Stimulated activated CD4-positive, alpha-beta T cell treated with anti-CD3 and anti-CD28 coated beads, Interleukin-4, amount 100 ng/mL, for 24 hours (primary cell): ENCODE measurements at places on chromosomes 4 and X.

DNA sequence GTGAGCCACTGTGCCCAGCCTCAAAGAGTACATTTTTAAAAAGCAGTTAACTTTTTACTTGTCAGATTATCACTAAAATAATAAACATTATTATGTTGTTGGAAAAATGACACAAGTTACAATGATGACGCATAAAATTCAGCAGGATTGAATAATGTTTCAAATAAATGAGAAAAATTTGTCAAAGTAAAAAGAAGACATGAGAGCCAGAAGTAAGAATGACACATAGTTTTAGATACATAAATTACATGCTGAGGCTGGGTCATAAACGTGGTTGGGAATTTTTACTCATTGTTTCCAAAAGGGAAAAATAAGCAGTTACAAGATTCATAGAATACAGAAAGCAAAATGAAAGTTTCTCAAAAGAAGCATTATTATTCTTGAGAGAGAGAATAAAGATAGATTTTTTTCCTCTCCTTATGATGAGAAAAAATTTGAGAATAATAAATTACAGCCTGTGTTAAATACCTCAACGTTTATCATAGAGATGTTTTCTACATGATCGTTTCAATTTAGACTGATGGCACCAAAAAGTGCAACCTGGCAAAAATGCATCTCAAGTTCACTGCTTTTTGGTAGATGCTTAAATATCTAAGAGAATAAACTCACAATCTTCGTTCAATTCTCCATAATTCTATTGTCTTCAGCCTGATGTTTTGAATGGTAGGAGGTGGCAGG, 40.4 kb downstream of the GUCY1B1 start:
- no peak for DNase-seq

- no peak for DNase-seq
Measured at GRCh38 chrX:41684138-41684537, 4.6 kb upstream of the GPR34 start.

- DNase-seq, result peak; percentile 29
Measured at GRCh38 chr4:1793496-1793840, 375 bp downstream of the FGFR3 start.

DNA sequence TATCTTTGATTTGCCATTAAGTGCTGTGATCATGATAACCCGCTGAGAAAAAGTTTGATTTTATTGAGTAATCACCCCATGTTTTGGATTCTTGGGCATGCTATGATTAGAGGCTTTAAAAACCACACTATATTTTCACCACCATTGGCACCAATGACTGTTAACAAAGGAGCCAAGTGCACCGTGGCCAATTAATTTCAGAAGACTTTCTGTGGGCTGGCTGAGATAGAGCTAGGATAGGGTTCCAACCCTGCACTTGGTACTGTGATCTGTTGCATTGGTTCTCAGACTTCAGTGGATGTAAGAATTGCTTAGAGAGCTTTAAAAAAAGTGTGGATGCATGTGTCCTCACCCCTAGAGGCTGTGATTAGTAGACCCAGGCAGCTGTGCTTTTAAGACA, 32.4 kb downstream of the OCRL start:
- no peak for DNase-seq

DNA sequence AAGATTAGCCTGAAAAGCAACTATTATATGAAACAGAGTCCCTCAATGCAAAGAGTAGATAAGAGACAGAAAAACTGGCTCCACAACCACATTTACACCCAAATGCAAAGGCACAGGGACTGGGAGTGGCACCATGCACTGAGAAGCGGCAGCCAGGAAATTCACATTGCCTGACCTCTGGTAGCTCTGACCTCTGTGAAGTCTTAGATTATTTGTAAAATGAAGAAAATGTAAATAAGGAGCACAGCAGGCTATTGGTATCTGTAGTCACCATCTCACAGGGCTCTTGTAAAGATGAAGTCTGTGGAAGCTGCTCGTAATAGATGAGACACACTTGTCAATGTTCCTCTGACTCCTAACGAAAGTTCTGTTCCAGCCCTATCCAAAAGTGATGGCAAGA, 69.7 kb downstream of the FAT1 start:
- no peak for DNase-seq

GRCh38 chrX:154374313-154375155, at the start of gene FLNA:
Gene FLNA (minus strand): TSS chrX:154374634. CDS start chrX:154371245, 3,389 bp downstream.
- DNase-seq, result peak; percentile 18

GRCh38 chrX:131677655-131678628, 134.1 kb downstream of the OR13H1 start:
- peak; percentile 33 for DNase-seq
